ENCODE measurements at places on chromosomes 7 and 10.

DNA sequence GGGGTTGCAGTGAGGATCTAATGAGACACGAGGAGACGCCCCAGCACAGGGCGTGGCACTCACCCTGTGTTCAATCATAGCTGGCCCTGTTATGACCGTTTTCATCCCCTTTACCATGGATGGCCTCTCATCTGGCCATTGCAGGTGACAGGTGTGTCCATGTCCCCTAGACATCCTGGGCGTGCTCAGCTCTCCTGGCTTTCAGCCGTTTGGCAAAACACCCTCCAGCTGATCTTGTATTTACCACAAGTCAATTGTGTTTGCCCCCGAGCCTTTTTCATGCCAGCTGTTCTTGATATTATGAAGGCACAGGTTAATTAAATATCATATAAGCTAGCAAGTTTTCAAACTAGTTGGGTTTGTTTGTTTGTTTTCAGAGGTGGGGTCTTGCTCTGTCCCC lies 97.1 kb downstream of the CHST15 start:
- H3K4me3 ChIP-seq, result no peak overlapping the region
- no peak for DNase-seq
- H3K4me1 ChIP-seq, result peaks cover 18% of the 10 kb centered on the region
- H3K27me3 ChIP-seq, result peaks cover 30% of the 10 kb centered on the region
- no peak overlapping the region for H3K27ac ChIP-seq
- no peaks in the 10 kb centered on the region for H3K36me3 ChIP-seq

- peaks cover 31% of the 10 kb centered on the region for H3K4me1 ChIP-seq
- DNase-seq, result no peak
- H3K27me3 ChIP-seq, result no peaks in the 10 kb centered on the region
Observed at GRCh38 chr7:18509481-18509880, 13.9 kb downstream of the HDAC9 start.

DNA sequence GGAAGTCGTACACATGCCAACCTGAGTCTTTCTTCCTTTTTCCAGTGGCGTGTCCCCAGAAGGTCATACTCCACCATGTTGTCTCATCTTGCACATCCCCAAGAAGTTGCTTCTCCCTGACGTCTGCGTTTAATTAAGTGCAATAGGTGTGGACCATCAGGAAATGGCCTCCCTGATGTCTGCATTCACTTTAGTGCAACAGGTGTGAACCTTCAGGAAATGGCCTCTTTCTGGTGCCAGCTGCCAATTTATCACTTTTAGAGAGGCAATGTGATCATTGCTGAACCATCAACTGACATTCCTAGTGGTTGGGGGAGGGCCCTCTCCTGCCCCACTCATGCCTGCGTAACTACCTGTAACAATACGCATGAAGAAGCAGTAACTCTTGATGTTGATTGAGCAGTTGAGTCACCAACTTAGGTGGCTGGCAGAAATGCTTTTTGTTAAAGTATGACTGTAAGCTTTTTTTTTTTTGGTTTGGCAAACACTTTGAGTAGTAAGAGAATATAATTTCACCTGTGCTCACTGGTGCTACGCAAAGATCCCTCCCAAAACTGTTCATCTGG lies 25.8 kb downstream of the SCIN start:
- no peak overlapping the region for H3K27ac ChIP-seq
- H3K36me3 ChIP-seq, result peaks cover 10% of the 10 kb centered on the region
- no peaks in the 10 kb centered on the region for H3K4me1 ChIP-seq
- no peak overlapping the region for H3K4me3 ChIP-seq
- H3K27me3 ChIP-seq, result no peaks in the 10 kb centered on the region
- DNase-seq, result no peak

DNA sequence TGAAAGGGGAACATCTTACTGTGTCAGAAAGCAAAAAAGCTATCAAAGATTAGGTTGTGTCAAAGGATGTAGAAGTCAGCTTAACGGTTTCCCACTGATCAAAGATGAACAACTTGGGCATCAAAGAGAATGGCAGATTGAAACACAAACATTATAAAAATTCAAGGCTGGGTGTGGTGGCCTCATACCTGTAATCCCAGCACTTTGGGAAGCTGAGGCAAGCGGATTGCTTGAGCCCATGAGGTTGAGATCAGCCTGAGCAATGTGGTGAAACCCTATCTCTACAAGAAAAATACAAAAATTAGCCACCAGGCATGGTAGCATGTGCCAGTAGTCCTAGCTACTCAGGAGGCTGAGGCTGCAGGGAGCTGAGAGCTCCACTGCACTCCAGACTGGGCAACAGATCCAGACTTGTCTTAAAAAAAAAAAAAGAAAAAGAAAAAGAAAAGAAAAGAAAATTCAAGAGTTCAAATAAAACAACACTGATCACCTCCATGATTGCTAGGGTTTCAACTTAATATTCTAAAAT lies 34.5 kb downstream of the RTKN2 start:
- H3K4me3 ChIP-seq, result no peak overlapping the region
- no peaks in the 10 kb centered on the region for H3K27me3 ChIP-seq
- peaks cover 14% of the 10 kb centered on the region for H3K4me1 ChIP-seq
- DNase-seq, result no peak
- peak overlapping the region; percentile 29 for H3K27ac ChIP-seq
- no peaks in the 10 kb centered on the region for H3K36me3 ChIP-seq

GRCh38 chr7:85719981-85720953 lies 533.4 kb upstream of the SEMA3D start:
- H3K4me1 ChIP-seq, result 0 out of 2 replicates have a peak, but pooled peaks cover 3% of the 10 kb centered on the region
- H3K36me3 ChIP-seq, result no peaks in the 10 kb centered on the region
- H3K27me3 ChIP-seq, result no peaks in the 10 kb centered on the region
- no peak overlapping the region for H3K27ac ChIP-seq
- no peak for DNase-seq

All from WTC11 (cell line).